Central memory CD8-positive, alpha-beta T cell (primary cell): ENCODE measurements at places on chromosomes 16 and 17.

GRCh38 chr16:81808933-81809480 lies 29.9 kb downstream of the PLCG2 start:
- DNase-seq: peak; percentile 43

DNA sequence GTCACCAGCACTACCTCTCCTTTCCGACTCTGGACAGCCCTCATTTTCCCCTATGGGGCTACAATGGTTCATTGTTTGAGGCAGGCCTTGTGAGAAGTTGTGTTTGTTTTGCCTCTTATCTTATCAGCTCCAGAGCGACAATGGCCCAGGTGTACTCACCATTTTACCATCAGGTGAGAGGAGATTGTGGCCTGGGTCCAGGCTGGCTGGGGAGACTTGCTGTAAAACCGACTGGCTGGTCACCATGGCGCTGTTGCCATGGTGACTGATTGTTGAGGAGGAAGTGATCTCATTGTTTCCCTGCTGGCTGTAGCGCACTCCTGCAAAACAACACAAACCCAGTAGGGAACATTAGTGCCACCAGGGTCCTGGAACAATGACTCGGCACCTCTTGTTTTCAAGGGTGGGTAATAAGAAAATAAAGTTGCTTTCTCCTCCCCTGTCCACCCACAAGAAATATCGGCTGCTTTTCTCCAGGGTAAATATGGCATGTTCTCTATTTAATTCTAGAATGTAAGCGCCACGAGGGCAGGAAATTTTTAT lies 34.4 kb downstream of the HNF1B start:
- no peak for DNase-seq

DNA sequence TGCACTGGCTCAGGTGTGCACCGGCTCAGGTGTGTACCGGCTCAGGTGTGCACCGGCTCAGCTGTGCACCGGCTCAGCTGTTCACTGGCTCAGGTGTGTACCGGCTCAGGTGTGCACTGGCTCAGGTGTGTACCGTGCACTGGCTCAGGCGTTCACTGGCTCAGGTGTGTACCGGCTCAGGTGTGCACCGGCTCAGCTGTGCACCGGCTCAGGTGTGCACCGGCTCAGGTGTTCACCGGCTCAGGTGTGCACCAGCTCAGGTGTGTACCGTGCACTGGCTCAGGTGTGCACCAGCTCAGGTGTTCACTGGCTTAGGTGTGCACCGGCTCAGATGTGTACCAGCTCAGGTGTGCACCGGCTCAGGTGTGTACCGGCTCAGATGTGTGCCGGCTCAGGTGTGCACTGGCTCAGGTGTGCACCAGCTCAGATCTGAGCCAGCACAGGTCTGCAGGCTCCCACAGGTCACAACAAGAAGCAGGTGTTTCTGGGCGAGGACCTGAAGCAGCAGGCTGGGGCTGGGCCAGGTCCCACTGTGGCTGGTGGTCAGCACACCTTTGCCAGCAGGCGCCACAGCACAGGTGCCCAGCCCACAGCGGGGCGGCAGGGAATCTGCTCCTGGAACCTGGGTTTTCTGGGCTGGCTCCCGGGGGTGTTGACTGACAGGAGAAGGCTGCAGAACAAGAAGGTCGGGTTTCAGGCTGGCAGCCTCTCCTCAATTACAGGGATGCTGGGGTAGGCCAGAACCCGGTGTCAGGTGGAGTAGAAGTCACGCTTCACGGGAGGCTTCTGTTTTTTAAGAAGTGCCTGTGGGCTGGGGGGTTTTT lies 17.2 kb downstream of the METRNL start:
- no peak for DNase-seq

GRCh38 chr16:24834459-24835335 lies 11.1 kb upstream of the SLC5A11 start:
- DNase-seq: no peak

- no peak for DNase-seq
Measured at GRCh38 chr16:10601444-10602408, 21.3 kb upstream of the EMP2 start.

GRCh38 chr16:85041219-85042166 lies 13.9 kb downstream of the KIAA0513 start:
- no peak for DNase-seq

DNA sequence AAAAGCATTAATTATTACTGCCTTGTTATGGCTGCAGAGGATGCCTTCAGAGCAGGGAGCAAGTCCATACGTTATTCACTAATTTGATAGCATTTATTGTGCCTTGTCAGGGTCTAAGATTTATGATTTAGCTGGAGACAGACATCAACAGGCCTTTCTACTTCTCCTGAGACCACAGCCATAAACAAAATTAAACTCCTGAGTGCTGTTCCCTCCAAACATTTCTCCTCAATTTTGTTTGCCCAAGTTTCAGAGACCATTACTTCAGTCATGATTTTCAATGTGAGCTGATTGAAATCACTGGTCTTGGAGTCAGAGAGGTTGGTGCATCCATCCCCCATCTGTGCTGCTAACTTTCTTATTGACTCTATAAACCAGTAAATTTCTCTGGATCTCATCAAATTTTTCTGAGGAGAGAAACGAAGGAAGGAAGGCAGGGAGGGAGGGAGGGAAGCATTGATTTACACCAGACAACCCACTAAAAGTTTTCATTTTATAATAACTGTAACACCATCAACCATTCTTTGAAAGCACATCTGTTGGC lies 423.6 kb upstream of the CDH11 start:
- DNase-seq: no peak

DNA sequence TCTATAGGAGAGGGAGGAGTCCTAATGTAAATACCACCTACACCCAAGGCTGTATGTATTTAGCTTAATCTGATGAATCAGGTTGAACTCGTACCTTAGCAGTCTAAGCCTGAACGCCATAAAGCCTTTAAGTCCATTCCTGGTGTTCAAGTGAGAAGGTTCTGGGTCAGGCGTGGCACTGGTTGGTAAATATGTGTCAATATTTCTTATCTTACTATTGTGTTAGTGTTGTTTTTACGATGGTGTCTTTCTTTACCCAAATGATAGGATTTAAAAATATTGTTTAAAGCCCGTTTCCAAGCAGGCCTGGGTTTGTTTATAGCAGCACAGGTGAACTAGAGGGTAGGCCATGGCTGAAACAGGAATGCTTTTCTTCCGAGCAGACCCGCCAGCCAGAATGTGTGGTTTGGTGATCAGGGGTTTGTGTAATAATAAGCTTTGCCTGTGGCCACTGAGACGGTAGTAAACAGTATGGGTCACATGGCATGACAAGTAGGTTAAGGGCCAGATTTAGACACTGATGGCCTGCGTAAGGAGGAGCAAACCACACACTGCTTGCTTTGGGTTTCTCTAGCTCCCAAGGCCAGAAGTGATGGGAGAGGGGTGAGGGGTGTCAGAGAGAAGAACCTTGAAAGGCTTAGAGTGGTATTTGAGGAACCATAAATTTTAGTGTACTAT lies 3.3 kb downstream of the TMEM94 start:
- DNase-seq: no peak

DNA sequence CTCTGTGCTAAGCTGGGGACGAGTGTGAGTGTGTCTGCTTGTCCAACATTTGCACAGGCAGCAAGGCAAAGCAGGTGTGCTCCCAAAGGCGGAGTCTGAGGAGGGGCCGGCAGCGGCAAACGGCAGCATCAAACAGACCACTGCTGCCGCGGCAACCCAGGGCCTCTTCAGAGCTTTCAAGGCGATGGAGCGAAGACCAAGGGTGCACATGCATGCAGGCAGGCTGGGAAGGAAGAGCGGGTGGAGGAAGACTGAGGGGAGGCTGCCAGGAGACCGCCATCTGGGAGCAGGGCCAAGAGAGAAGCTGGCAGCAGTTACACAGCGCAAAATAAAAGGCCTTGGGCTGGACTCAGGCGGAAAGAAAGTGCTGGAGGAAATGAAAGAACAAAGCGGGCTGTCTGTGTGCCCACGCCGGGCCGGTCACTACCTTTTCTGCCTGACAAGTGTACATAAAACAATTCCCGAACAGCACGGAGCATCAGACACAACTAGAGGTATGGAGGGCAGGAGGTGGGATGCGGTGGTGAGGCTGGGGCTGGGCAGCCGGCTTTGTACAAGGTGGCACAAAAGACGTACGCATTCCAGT lies 8.5 kb downstream of the TIMM22 start:
- DNase-seq: no peak

GRCh38 chr17:77915594-77916021 lies 42.9 kb upstream of the TNRC6C start:
- no peak for DNase-seq

DNA sequence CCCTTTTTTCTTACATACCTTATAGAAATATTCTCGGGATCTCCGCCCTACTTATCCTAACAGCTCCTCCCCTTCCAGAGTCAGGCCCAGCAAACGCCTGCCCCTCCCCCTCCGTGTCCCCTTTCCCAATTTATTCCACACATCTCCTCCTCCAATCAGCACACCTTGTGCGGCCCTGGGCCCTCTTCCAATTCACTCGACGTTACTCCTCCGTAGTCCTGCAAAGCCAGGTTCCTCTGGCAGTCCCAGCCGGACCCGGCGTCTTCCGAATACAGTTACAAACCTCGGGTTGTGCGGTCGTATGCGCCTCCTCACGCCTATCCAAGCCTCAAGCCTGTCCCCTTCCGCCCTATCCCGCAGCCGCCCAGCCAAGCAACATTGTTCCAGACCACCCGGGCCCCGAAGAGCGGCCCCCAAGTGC lies 677 bp downstream of the CBX1 start:
- DNase-seq: no peak

GRCh38 chr16:81493755-81494433 lies 49.3 kb downstream of the CMIP start:
- no peak for DNase-seq

GRCh38 chr16:54602666-54603065 lies 316.1 kb upstream of the IRX3 start:
- DNase-seq: no peak

DNA sequence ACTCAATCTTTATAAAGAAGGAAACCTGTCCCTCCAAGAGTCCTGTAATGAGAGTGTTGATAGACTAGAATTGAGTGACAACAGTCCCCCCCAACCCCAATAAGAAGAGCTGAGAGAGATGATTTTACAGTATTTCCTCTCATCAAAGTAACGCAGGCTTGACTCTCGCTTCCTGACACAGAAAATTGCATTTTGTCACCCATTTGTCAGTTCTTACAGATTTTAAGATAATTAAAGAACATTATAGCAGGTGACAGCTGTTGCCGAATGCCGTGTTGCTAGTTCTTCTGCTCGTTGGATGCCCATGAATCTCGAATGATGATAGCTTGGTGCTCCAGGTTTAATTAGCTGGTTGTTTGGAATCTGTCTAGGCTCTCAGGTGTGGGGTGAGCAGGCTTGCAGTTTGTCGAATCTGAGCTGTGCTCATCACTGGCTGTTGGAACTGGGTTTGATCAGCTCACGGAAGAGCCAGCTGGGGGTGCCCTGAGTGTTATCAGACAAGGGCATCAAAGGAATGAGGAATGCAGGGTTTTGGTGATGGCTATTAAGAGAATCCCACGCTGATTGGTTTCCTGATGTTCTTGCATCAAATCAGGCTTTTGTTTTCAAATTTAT lies 84.8 kb upstream of the CPHXL start:
- no peak for DNase-seq

- DNase-seq: no peak
Measured at GRCh38 chr16:77925531-77925930, 96.8 kb upstream of the CLEC3A start.

- no peak for DNase-seq
Measured at GRCh38 chr16:6803176-6803575, 529.5 kb upstream of the RBFOX1 start.

GRCh38 chr16:31402687-31403086 lies 9.6 kb downstream of the ITGAD start:
- no peak for DNase-seq

DNA sequence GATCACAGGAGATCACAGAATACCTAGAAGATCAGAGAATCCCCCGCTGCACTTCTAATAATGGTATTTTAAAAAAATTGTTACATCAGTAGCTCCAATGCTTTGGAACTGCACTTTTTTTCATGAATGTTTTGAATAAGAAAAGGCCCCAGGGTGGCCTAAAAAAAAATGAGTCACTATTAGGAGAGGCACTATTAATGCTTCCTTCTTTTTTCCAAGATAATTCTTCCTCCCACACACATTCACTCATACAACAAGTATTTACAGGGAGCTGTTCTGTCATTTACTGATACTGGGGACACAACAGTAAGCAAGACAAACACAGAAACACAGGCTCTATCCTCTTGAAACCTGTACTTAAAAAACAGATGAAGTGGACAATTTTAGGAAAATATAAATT lies 675 bp upstream of the PDZD9 start:
- no peak for DNase-seq

DNA sequence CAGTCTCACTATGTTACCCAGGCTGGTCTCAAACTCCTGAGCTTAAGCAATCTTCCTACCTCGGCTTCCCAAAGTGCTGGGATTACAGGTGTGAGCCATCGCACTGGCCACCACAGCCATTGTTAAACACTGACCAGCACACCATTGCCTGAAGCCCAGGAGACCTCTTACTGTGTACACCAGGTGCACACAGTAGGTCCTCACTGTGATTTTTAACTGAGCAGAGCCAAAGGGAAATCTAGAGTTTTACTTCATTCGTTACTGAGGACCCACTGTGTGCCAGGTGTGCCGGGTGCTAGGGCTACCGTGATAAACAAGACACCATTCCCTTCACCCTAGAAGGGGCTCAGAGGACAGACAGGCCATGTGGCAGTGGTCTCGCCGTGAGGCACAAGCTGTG lies 4.2 kb downstream of the ITGB4 start:
- DNase-seq: no peak

- no peak for DNase-seq
Measured at GRCh38 chr17:71237903-71238538, 882.8 kb upstream of the SOX9 start.

GRCh38 chr16:84613408-84614072 lies 4.3 kb downstream of the COTL1 start:
- DNase-seq: no peak

DNA sequence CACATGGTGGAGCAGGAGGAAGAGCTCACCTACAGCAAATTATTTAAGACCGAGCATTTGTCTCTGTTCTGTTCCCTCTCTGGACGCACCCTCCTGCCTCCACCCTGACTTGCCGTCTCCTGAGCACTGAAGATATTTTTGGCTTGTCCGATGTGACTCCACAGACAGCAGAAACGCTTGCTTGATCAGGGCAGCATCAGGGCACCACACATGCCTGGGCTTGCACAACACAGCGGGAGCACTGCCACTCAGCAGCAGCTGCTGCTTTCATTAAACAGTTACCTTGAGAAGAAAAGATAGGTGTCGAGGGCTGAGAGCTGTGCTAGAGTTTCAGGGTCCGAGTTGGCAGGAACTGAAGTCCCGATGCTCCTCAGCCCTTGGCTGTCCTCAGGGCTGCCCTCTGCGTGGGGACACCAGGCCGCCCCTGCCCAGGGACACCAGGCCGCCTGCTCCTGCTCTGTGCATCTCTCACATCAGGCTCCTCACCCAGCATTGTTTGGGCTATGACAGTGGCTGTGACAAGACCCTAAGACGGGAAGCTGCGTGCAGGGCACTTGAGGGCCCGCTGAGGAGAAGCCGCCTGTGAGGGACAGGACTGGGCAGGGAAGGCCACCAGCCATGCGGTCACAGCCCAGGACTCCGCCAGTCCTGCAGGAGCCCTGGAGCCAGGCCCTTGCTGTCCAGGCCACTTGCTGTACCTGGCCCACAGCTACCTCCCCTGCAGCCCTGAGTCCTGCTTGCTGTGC lies 21.3 kb upstream of the CDH15 start:
- no peak for DNase-seq

GRCh38 chr16:14071576-14072271 lies 605 bp downstream of the MRTFB start:
- DNase-seq: no peak
